HFF-Myc (cell line): ENCODE measurements at places on chromosomes 7 and 10.

GRCh38 chr7:41889472-41889871 lies 186.6 kb upstream of the INHBA start:
- no peak for DNase-seq

- DNase-seq = no peak
Measured at GRCh38 chr7:82323806-82324205, 119.8 kb downstream of the CACNA2D1 start.

DNA sequence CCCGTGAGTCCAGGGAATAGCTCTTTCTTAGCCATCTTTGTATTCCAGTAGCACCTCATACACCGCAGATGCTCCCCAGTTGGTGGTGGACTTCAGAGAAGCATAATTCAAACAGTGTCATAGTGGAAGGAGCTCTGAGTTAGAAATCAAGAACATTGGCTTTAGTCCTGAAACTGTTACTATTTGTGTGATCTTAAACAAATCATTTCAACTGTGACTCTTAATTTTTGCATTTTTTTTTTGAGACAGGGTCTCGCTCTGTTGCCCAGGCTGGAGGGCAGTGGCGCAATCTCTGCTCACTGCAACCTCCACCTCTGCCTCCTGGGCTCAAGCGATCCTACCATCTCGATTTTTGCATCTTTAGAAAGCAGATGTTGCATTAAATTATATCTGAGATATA lies 1.8 kb downstream of the BPGM start:
- no peak for DNase-seq

DNA sequence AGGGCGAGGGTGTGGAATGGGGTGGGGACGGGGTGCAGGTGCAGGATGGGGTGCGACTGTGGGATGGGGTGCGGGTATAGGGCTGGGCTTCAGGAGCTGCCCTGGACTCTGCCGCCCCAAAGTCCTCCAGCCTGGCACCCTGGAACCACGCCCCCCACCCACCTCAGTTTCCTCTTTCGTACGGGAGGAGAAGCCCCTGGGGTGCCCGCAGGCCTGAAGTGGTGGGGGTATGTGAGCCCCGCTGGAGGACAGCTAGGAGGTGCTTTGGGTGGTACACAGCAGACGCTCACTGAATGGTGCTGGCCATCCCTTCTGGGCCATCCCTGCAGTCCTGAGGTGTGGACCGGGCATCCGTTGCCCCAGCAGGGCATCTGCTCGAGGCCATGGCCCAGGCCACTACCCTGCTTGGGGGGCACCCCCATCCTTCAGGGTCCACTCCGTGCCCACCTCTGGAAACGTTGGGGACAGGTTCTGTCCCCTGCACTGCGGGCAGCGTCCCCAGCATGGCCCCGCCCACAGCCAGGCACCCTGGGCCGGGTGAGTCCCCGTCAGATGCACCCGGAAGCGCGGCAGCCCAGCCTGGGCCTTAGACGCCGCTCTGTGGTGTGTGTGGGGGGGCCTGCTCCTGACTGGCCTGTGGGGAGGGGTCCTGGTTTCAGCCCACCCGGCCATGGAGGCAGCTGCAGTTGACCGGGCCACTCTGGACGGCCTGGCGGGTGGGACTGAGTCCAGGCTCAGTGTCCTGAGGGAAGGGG lies 41.6 kb downstream of the UNCX start:
- no peak for DNase-seq

- DNase-seq = no peak
Measured at GRCh38 chr7:8363407-8364015, 69.9 kb upstream of the NXPH1 start.

DNA sequence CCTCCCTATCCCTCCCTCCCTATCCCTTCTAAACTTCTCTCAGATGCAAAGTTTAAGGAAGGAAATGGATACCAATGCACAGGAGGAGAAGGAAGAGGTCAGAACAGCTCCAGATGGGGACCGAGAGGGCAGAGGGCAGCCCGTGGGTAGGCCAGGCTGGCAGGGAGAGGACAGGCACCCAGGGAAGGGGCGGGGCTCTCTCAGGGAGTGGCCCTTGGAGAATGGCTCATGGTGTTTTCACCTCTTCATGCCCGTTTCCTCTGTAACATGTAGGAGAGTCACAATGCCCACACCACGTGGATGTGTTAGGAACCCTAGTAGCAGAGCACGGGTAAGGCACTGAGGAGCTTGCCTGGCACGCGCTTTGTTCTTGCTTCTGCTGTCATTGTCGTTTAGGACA lies 264.5 kb downstream of the CELF2 start:
- no peak for DNase-seq

- no peak for DNase-seq
Measured at GRCh38 chr10:99920901-99921300, 88.8 kb downstream of the DNMBP start.

- no peak for DNase-seq
Measured at GRCh38 chr10:50892467-50892866, 7.0 kb upstream of the A1CF start.

DNA sequence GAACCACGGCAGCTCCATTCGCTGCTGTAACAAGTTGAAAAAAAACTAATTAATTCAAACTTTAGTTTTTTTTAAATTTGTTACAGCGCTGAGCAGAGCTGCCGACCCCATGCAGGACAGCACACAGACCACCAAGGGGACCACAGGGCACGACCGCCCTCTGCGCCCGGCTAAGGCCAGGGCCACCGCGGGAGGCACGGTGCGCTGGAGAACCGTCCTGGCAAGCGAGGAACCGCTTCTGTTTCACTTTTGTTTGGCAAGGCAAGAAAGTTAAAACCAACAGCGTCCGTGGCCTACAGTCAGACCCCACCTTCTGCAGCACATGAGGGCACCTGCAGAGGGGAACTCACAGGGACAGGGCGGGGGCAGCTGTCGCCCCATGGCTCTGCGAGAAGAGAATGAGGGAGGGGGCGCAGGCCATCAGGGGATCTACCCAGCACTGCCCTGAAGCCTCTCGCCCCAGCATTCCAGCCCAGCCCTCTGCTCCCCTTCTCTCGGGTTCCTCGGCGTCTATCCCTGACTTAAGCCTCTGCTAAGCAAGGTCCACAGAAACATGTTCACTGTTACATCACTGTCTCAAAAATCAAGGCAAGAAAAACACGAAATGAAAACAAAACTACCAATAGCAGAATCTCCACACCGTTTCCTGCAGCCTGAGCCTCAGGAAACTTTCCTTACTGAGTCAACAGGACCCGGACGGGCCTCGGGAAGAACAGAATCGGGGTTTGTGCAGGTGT lies 204.4 kb downstream of the DIP2C start:
- no peak for DNase-seq

DNA sequence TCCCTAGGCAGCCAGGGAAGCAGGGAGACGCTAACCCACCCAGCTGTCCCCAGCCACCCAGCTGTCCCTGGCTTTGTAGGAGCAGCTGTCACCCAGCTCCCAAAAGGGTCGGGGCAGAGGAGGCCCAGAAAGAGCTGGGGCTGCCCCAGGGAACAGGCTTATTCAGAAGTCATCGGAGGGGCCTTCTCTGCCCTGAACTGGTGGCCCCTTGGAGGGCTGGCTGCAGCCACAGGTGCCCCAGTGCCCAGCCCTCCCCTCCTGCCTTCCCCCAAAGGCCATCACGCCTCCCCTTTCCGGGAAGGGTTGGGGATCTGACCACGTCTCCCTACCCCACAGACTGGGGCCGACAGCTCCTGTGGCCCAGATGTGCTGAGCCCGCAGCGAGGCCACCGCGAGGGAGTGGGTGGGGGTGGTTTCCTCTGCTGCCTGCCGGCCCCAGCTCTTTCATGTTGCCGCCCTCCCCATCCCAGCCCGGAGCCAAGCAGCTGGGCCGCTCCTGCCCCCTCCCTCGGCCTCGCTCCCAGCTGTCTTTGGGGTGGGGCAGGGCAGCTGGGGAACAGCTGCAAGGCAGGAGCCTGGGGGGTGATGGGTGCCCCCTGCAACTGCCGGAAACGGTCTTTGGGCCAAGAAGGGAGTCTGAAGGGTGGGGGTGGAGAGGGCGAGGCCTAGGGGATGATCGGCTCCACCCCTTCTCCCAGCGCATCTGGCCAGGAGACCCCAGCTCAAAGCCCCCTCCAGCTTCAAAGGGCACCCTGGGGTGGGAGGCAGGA lies 16.8 kb downstream of the TRIM8 start:
- DNase-seq = no peak

DNA sequence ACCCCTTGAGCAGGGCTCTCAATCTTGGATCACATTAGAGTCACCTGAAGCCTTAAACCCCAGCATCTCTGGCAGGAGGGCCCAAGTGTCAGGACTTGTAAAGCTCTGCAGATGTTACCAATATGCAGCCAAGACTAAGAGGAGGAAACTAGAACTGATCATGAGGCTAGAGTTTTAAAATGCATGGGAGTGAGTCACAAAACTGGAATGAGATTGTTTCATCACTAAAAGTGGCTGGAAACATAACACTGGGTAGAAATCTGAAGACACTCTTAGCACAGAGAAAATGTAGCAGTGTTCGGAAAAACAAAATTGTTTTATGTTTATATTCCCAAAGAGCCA lies 63.3 kb upstream of the GHITM start:
- DNase-seq = peak; percentile 88

DNA sequence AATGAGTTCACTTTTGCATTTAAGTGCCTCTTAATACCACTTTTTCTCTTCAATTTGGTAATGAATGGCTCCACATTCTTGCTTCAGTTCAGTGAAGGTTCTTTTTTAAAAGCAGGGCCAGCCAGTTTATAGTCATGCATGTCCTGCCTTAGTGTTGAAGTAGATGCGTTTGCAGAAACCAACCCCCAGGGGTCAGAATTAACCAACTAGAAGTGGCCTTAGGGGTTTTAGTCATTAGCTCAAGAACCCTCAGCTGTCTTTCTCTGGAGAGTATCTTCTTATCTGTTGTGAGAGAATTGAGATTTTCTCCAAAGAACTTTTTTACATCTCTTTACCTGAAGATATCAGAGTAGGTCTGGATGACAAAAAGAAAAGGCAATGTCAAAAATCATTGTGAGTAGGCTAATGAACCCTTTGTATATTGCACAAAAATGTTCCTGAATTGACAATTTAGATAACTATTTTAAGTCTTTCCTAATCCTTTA lies 82.2 kb downstream of the PIK3CG start:
- peak; percentile 60 for DNase-seq

DNA sequence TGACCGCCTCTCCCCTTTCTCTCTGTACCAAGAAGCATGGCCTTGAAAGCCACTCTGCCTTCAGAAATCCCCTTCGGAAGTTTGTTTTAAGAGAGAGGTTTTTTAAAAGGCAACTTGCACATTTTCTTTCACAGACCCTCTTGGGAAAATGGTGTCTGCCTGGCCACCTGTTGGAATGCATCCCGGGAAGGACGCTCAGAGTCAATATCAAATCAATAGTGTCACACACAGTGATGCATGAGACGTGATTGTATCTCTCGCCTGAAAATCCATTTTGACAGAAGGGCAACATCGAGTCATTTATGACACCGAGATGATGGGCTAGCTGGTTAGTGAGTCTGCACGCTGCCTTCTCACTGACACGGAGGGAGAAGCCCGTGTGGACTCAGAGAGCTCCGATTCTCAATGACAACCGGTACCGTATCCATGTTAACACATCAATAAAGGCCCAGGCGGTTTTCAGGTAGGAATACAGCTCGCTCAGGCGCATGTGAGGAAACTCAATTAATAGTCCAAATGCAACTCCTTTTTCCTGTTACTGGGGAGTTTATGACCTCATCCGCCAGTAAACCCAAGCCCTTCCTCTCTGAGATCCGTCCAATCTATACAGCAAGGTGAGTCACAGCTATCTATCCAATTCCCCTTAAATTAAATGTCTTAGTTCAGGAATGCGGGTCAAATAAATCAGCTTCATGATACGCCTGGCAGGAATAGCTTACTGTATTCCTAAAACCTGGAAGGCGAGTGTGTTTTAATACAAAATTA lies 621.5 kb upstream of the MKI67 start:
- no peak for DNase-seq

- DNase-seq = no peak
Measured at GRCh38 chr10:101616415-101617101, 28.4 kb downstream of the DPCD start.

- DNase-seq = no peak
Measured at GRCh38 chr10:120729547-120729946, 121.6 kb upstream of the WDR11 start.

DNA sequence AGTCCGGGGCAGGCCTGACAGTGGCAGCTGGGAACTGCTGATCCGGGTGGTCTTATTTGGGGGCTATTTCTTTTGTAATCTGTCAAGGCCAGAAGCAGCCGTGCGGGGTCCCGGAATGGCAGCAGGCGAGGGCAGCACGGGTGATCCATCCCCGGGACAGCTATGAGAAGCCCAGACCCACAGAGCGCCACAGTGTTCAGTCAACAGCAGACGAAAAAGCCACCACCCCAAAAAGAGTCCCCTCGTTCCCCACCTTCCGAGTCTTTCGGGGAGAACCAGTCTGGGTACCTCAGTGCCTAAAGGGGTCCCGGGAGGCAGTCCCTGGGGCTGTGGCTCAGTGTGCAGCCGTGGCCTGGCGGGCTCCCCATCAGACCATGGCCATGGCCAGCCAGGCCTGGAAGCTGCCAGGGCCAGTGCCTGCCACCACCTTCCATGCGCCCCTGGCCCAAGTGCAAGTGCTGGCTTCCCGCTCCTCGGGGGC lies 125.1 kb upstream of the KCTD7 start:
- no peak for DNase-seq

DNA sequence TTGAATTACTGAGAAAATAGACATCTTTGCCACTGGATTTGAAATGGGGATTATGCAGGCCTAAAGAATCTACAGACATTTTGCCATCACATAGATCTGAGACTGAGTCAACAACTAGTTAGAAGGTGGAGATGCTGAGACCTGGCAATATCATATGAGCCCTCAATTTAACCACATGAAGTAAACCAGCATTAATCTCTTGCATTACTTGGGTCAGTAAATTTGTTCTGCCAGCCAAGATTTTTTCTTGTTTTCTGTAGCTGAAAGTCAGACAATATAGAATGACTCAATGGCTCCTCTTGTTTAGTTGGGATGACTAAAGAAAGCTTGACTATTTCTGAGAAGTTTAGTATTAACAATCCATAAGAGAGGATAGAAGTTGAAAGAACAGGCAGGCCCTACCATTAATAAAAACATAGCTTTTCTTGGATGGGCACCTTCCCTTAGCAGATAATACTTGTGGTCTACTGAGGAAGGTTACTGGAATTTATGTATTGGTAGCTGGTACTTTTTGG lies 396.7 kb upstream of the SORCS1 start:
- no peak for DNase-seq

DNA sequence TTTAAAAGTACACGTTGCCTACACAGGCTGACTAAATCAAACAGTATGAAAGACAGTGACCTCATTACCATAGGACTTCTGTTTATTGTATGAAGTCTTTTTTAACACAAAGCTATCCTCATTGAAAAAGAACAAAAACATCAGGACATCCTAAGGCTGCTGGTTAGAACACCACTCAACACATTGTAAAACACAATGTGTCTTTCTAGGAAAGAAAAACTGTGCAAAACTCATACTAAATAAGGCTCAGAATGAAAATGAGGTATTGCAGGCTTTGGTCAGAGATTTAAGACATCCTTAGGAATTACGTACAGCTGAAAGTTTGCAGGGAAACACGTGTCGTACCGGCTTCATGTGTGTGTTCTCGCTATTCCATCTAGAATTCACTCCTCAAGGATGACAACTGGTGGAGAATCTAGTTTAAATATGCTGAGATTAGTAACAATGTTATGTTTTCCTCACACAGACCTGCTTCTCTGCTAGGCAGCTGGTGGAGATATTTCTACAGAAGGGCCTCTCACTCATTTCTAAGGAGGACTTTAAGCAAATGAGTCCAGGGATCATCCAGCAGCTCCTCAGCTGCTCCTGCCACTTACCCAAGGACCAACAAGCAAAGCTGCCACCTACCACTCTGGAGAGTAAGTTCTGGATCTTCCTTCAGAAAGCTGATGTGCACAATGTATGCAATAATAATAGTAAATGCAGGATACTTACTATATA lies 29.3 kb downstream of the SLC39A12 start:
- DNase-seq = no peak

GRCh38 chr7:76054123-76055120 lies 6.5 kb downstream of the MDH2 start:
- no peak for DNase-seq

GRCh38 chr7:23020742-23021401 lies 6.9 kb upstream of the HYCC1 start:
- peak; percentile 63 for DNase-seq
